Kidney (tissue), 22 donors: ENCODE measurements at places on chromosomes 1 and 21. TPM values are rescaled to one million over a fixed set of nuclear protein-coding genes. Genes with fewer than 3 reads are reported as not detected.

DNA sequence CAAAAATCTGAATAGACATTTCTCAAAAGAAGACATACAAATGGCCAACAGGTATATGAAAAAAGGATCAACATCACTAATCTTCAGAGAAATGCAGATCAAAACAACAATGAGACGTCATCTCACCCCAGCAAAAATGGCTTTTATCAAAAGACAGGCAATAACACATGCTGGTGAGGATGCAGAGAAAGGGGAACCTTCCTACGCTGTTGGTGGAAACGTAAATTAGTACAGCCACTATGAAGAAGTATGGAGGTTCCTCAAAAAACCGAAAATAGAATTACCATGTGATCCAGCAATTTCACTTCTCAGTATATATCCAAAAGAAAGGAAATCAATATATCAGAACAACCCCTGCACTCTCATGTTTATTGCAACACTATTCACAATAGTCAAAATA, 65.1 kb upstream of the ATP1B1 start:
- H3K27ac ChIP-seq = no peak overlapping the region
- DNase-seq = no peak
- no peaks in the 10 kb centered on the region for H3K36me3 ChIP-seq
- no peaks in the 10 kb centered on the region for H3K4me1 ChIP-seq
- H3K4me3 ChIP-seq = no peak overlapping the region

DNA sequence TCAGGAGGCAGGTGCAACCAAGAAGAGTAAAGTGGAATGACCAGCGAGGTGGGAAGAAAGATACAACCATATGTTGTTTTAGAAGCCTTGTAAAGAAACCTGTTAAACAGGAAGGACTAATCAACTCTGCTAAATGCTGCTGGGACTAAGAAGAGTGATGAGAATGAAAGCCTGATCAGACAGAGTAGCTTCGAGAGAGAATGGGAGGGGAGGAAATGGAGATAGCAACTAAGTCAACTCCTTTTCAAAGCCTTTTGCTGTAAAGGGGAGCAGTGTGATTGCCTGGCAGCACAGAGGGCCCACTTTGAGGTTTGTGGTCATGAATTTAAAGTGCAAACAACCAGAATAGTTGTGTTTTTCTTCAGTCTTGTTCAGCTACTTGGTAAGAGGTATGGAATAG, 31.4 kb downstream of the SLC30A7 start:
- no peak for DNase-seq
- no peaks in the 10 kb centered on the region for H3K4me1 ChIP-seq
- H3K4me3 ChIP-seq = no peak overlapping the region
- no peak overlapping the region for H3K27ac ChIP-seq

DNA sequence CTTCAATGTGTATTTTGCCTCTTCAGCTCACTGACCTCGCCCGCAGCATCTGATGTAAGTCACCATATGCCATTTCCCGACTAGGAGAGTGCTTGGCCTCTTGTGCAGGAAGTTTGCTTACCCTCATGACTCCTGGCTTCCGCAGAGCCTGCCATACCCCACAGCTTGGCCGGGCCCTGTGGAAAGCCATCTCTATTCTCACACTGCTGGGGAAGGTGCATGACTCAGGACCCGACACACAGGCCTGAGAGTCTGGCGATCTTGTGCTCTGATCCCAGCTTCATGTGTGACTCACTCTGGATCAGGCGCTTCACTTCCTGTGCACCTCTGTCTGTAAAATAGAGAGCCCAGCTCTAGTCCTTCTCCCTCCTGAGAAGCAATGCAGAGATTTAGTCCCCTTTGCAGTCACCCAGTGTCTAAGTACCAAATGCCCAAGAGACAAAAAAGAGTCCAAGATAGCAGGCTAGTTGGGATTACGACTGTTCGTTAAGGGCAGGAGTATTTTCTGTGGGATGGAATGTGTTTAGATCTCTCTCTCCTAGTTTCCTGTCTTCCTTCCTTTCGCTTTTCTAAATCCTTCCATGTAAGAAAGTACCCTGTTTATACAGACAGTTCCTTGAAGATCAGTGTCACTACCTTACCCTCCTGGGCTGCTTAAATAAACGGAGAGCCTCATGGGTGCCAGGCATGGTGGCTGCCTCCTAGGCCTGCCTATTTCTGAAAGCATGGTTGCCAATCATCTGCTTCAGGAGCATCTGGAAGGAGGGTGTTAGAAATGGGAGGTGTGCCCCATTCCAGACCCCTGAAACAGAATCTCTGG, 62.8 kb upstream of the KIF26B start:
- H3K4me3 ChIP-seq = no peak overlapping the region
- H3K27ac ChIP-seq = no peak overlapping the region
- H3K27me3 ChIP-seq = no peaks in the 10 kb centered on the region

DNA sequence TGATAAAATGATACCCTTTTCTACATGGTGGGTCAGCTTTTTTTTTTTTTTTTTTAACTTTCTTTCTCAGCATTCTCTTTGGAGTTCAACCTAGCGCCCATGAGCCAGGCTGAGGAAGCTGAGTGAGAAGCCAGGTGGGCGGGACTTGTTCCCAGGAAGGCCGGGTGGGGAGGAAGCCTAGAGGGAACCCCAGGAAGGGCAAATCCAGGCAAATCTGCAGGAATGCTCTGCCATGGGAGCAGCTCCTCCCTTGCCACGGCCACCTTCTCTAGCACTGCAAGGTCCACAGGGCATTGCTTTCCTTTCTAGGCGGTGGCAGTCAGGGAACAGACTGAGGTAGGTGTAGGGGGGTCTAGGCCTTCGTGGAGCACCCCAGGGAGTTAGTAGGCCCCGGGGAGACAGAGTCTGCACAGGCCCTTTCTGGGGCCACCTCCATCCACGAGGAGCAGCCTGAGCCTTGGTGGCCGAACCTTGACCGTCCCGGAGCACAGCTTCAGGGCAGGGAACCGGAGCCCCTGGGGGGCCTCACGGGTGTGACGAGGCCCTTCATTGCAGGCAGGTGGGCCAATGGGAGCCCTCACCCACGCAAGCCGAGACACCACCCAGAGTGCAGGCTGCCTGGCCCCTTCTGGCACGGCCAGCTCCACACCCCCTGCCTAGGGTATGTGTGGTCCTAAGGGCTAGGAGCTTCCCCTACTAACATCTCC, 18.2 kb upstream of the CCDC27 start:
- H3K27me3 ChIP-seq = no peaks in the 10 kb centered on the region
- DNase-seq = no peak
- peaks cover 2% of the 10 kb centered on the region for H3K36me3 ChIP-seq
- no peak overlapping the region for H3K4me3 ChIP-seq
- H3K4me1 ChIP-seq = no peaks in the 10 kb centered on the region
- H3K27ac ChIP-seq = no peak overlapping the region

DNA sequence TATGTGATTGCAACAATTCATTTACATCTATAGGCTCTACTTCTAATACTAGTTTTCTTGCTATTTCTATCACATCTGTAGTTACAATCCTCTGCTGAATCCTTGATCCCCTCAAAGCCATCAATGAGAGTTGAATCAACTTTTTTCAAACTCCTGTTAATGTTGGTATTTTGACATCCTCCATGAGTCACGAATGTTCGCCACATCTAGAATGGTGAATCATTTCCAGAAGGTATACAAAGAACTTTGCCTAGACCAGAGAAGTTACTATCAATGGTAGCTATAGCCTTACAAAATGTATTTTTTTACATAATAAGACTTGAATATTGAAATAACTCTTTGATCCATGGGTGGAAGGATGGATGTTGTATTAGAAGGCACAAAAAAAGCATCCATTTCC, 110.0 kb downstream of the AMY1C start:
- H3K36me3 ChIP-seq = no peaks in the 10 kb centered on the region
- no peak overlapping the region for H3K27ac ChIP-seq
- no peak overlapping the region for H3K4me3 ChIP-seq
- no peaks in the 10 kb centered on the region for H3K4me1 ChIP-seq
- H3K27me3 ChIP-seq = no peaks in the 10 kb centered on the region

DNA sequence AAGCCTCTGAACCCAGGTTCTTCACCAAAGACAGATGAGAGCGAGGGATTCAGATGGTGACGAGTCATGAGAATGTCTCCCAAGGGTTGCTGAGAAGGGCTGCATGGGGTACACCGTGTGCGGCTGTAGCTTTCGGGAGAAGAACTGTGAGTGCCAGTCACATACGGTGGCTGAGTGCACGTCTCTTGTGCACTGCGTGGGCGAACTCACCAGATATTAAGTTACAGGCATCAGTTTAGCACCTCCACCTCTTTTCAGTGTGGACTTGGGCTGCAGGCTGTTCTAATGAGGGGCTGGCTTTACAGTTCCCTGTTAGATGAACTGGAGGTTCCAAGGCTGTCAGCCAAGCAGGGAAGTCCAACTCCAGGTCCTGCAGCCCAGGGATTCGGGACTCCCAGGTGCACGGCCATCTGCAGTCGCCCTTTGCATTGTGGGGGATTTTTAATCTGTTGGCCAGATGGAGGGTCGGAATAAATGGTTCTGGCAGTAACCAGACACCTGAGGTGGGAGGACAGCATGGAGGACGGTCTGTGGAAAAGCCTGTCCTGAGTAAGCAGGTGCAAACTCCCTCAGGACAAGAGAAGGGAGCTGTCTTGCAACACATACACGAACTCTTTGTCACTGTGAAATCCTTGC, 26.5 kb upstream of the AVPR1B start:
- H3K4me1 ChIP-seq = no peaks in the 10 kb centered on the region
- no peak overlapping the region for H3K27ac ChIP-seq
- H3K27me3 ChIP-seq = no peaks in the 10 kb centered on the region
- H3K4me3 ChIP-seq = no peak overlapping the region
- H3K36me3 ChIP-seq = no peaks in the 10 kb centered on the region

The HES3 gene
- not detected for total RNA-seq
